ENCODE measurements at places on chromosomes 6 and 20.

GRCh38 chr6:128519931-128520435 is 416 bp downstream of the PTPRK start:
- no peak for DNase-seq

DNA sequence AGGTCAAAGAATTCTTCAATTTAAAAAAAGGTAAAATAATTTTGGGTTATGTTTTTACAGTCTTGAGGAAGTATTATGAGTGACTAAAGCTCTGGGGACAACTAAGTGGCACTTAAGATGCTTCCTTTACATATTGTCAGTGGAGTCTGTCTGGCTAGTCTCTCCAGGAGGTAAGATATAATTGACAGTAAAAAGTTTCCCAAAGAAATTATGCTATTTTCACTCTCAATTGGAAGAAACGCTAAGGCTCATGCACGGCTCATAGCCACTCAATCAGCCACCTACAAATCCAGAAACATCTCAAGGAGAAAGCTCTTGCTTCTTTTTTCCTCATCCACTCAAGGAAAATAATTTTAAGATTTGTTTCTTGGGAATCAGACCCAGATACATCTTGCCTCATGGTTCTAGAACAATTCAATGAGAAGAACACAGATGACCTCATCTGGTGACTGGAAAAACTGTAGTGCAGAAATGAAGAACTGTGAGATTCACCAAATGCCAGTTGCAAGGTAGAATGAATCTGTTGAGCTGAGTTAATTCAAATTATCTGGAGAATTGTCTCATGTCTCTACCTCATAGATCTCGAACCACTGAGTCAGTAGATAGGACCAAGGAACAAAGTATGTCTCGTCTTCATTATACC is 252.9 kb downstream of the TPBG start:
- no peak for DNase-seq

DNA sequence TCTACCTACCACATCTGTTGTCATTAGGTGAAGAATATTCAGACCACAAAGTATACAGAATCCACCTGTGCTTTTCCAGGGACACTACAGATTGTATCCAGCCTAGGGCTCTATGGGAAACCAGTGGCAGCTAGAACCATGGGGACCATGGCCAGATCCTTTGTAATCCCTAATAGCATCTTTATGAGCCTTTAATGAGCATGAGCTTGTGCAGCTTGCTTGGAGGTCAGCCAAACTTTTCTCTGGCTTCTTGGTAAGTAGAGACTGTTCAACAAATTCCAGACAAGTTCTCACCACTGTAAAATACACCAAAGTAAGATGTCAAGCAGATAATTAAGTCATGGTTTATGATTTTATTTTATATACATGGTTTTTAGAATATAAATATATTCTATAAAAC is 301.6 kb upstream of the ADGRB3 start:
- DNase-seq, result no peak

DNA sequence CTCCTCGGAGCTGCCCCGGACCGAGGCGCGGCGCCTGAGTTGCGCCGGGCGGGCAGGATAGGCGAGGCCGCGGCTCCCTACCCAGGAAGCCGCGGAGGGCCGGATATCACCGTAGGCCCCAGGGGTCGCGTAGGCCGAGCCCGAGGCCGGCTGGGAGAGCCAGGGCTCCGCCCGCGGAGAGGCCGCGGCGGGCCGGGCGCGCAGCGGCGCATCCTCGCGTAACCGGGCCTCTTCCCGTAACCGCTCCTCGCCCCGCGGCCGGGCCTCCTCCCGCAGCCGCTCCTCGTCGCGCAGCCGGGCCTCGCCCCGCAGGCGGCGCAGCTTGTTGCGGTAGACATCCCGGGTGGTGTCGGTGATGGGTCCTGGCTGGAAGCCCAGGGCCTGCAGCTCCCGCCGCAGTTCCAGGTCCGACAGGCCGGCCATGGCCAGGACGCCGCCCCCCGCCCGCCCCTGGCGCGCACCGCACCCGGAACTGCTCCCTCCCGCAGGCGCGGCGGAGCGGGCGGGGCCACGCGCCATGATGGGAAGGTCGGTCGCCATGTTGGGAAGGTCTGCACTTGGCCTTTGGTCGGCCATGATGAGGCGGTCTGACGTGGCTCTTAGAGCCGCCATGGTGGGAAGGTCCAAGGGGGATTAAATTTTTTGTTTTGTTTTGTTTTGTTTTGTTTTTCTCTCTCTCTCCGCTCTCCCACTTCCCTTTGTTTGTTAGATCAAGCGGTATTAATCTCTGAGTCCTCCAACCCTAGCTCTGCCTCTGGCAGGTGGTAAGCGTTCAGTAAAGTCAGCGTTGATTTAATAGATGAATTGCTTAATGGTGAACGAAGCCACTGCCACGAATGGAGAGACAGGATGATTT is at the start of gene LEMD2:
LEMD2 (minus strand) TSS at position 437 of the 856 bp plus-strand sequence; CDS start at position 423, 14 bp downstream.
- DNase-seq, result peak; percentile 97

GRCh38 chr6:160042014-160042773 is 73.3 kb downstream of the IGF2R start:
- no peak for DNase-seq

- peak; percentile 40 for DNase-seq
These were observed 7.2 kb downstream of the GCNT2 start for GRCh38 chr6:10528158-10528981.

- no peak for DNase-seq
These were observed 437.5 kb upstream of the RGS17 start for GRCh38 chr6:153568628-153569027.

DNA sequence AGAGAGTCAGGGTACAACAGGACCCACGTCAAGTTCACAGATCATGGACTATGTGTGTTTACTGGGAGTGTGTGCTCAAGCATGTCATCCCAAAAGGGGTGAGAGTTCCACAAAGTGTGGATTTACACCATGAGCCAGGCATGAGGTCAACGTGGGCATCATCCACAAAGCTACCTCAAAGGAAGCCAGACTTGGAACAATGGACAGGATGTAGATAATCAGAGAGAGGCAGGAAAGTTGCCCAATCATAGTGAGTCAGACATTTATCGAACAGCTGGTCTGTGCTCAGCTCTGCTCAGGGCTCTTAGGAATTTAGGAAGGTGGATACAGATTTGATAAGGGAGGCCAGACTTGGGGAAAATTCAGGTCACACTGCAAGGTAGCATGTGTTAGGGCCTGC is 317.2 kb upstream of the CDYL start:
- no peak for DNase-seq

- no peak for DNase-seq
These were observed 378.0 kb downstream of the CD109 start for GRCh38 chr6:74073999-74074398.

DNA sequence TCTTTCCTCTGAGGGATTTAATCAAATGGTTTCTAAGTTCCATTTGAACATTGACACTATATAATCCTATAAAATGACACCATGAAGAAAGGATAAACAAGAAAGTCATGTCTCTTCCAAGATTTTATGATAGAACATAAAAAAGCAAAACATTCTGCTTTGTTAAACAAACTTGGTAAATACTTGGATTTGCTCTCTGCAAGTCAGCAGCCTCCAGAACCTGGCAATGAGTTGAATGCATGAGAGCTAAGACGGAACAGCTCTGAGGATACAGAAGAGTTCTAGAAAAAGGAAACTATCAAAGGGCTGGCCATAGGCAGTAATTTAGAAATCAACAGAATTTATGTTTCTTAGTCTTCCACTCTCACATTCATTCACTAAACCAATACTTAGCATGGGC is 656.0 kb upstream of the ID4 start:
- DNase-seq, result no peak

Data from stimulated activated CD8-positive, alpha-beta memory T cell treated with anti-CD3 and anti-CD28 coated beads, Interleukin-4, amount 100 ng/mL, for 48 hours (primary cell).